ENCODE measurements at places on chromosomes 7 and 10. TPM values are rescaled to one million over a fixed set of nuclear protein-coding genes. Genes with fewer than 3 reads are reported as not detected.

DNA sequence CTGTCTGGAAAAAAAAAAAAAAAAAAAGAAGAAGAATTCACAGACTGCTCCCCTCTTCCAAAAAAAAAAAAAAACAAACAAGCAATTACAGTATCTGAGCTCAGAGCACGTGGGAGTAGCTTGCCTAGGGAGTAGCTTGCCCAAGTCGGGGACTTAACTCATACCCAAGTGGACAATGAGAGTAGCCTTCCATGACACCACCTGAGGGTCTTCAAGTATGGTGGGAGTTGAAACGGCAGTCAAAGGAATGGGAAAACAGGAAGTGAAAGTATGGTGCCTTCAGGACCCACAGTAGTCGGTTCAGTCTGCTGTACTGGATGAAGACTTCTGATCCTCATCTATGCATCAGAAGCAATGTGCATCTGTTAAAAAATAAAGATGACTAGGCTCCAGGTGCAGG lies 10.6 kb downstream of the VOPP1 start:
- H3K27ac ChIP-seq, result no peak overlapping the region
- no peaks in the 10 kb centered on the region for H3K36me3 ChIP-seq
- H3K4me3 ChIP-seq, result no peak overlapping the region
- H3K27me3 ChIP-seq, result no peaks in the 10 kb centered on the region
- no peak for DNase-seq

FAM24B gene
- 10.1 TPM for total RNA-seq

GRCh38 chr10:100615241-100615640 lies 79.5 kb downstream of the HIF1AN start:
- H3K4me1 ChIP-seq, result no peaks in the 10 kb centered on the region
- H3K27me3 ChIP-seq, result peaks cover 11% of the 10 kb centered on the region
- no peaks in the 10 kb centered on the region for H3K36me3 ChIP-seq
- no peak for DNase-seq

FGL2 gene
- total RNA-seq, result 2.2 TPM

LIPJ gene
- total RNA-seq, result 0.16 TPM

CXCL12 gene
- total RNA-seq, result not detected

DNA sequence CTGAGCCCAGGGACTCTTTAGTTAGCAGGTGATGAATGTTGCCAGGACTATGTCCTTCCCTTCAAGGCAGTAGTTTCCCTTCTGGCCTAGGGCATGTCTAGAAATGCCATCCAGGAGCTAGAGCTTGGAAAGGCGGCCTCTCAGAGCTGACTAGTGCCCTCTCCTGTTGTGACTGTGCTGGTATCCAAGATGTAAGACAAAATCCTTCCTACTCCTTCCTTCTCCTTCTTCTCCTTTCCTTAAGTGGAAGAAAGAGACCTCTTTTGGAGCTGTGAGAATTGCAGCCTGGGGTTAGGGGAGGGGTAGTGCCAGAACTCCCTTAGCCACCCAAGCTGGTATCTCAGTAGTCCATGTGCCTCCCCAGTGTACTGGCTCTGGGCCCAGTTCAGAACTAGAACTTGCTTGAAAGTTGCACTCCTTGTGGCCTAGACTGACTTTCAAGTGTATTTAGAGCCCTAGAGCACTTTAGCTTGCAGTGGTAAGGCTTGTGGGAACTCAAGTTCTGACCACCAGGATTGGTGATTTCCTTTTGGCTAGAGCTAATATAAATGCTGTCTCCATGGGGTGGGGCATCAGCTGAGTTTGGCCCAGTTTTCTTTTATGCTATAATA lies 118.8 kb downstream of the NPSR1 start:
- H3K36me3 ChIP-seq, result no peaks in the 10 kb centered on the region
- no peaks in the 10 kb centered on the region for H3K4me1 ChIP-seq
- no peak overlapping the region for H3K27ac ChIP-seq
- H3K4me3 ChIP-seq, result no peak overlapping the region

SOSTDC1 gene
- not detected for total RNA-seq

ARL4A gene
- total RNA-seq, result 10.6 TPM

C10orf90 gene
- not detected for total RNA-seq

- DNase-seq, result no peak
- H3K4me1 ChIP-seq, result no peaks in the 10 kb centered on the region
- no peak overlapping the region for H3K4me3 ChIP-seq
- no peak overlapping the region for H3K27ac ChIP-seq
- H3K36me3 ChIP-seq, result no peaks in the 10 kb centered on the region
Measured at GRCh38 chr7:88316456-88316855, 9.8 kb upstream of the STEAP4 start.

GRCh38 chr10:114151486-114151885 lies 22.5 kb downstream of the CCDC186 start:
- DNase-seq, result no peak
- H3K36me3 ChIP-seq, result peaks cover 26% of the 10 kb centered on the region
- H3K4me3 ChIP-seq, result no peak overlapping the region
- H3K4me1 ChIP-seq, result no peaks in the 10 kb centered on the region
- H3K27ac ChIP-seq, result no peak overlapping the region

DNA sequence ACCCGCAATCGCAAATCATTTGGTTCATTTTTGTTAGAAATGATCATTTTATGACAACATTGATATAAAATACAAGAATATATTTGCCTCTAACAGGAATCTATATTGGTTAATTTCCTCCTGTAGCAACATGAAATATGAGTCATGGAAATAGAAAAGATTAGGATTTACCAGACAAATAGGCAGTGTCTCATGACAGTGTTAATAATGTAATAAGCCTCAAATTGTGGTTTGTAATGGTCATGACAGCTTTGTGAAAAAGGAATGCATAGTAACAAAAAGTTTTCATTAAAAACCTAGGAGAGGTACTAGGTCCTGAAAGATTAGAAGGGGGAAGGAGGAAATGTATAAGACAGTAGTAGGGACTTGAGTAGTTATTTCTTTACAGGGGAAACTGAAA lies 7.9 kb upstream of the SLK start:
- H3K27ac ChIP-seq, result no peak overlapping the region
- H3K36me3 ChIP-seq, result no peaks in the 10 kb centered on the region
- H3K4me3 ChIP-seq, result no peak overlapping the region
- no peaks in the 10 kb centered on the region for H3K27me3 ChIP-seq
- H3K4me1 ChIP-seq, result no peaks in the 10 kb centered on the region

- H3K27ac ChIP-seq, result no peak overlapping the region
- no peak overlapping the region for H3K4me3 ChIP-seq
- no peaks in the 10 kb centered on the region for H3K36me3 ChIP-seq
- no peaks in the 10 kb centered on the region for H3K27me3 ChIP-seq
- peaks cover 4% of the 10 kb centered on the region for H3K4me1 ChIP-seq
- DNase-seq, result no peak
Measured at GRCh38 chr7:76296743-76297740, 5.4 kb upstream of the HSPB1 start.

GRCh38 chr10:81957976-81958375 lies 83.0 kb downstream of the NRG3 start:
- H3K4me3 ChIP-seq, result no peak overlapping the region
- H3K4me1 ChIP-seq, result no peaks in the 10 kb centered on the region
- no peak overlapping the region for H3K27ac ChIP-seq
- DNase-seq, result no peak
- no peaks in the 10 kb centered on the region for H3K27me3 ChIP-seq

RSPH10B2 gene
- total RNA-seq, result 1.0 TPM

DNA sequence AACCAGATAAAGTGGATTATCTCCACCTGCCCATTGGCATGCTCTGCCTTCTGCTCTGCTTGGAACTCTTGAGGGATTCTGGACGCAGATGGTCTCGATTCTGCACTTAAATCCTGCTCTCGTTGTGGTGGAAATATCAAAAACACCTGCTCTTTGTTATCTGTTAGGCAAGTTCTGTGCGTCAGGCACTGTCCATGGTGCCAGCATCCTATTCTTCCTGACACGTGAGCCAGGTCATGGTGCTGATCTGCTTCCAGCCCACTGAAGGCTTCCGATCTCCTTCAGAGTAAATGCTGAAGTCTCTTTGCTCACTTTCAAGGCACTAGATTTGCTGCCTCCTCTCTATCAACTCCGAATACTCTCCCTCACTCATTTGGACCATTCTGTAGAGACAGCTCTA lies 505.6 kb downstream of the HTR7 start:
- no peak overlapping the region for H3K4me3 ChIP-seq
- no peak overlapping the region for H3K27ac ChIP-seq
- no peaks in the 10 kb centered on the region for H3K27me3 ChIP-seq
- H3K4me1 ChIP-seq, result no peaks in the 10 kb centered on the region

DNA sequence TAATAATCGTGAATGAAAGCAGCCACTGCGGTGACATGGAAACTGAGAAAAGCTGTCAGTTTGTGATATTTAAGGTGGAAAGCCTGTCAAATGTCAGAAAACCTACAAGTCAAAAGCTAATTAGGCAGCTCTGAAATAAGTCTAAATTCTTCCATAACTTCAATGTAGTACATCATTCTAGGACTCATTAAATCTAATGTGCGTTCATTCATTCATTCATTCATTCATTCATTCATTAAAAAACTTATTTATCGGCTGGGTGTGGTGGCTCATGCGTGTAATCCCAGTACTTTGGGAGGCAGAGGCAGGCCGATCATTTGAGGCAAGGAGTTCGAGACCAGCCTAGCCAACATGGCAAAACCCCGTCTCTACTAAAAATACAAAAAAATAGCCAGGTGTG lies 79.7 kb downstream of the ATE1 start:
- H3K27me3 ChIP-seq, result no peaks in the 10 kb centered on the region
- H3K4me3 ChIP-seq, result no peak overlapping the region
- no peak overlapping the region for H3K27ac ChIP-seq
- H3K36me3 ChIP-seq, result no peaks in the 10 kb centered on the region

GRCh38 chr7:80134115-80134535 lies 506 bp upstream of the GNAI1 start:
- H3K27me3 ChIP-seq, result peaks cover 3% of the 10 kb centered on the region
- H3K4me3 ChIP-seq, result no peak overlapping the region
- no peaks in the 10 kb centered on the region for H3K4me1 ChIP-seq
- DNase-seq, result no peak

GRCh38 chr10:52956461-52956860 lies 183.9 kb upstream of the MBL2 start:
- H3K36me3 ChIP-seq, result no peaks in the 10 kb centered on the region
- no peaks in the 10 kb centered on the region for H3K27me3 ChIP-seq
- DNase-seq, result no peak
- H3K4me3 ChIP-seq, result no peak overlapping the region
- no peak overlapping the region for H3K27ac ChIP-seq

FBXO24 gene
- 0.47 TPM for total RNA-seq

DNA sequence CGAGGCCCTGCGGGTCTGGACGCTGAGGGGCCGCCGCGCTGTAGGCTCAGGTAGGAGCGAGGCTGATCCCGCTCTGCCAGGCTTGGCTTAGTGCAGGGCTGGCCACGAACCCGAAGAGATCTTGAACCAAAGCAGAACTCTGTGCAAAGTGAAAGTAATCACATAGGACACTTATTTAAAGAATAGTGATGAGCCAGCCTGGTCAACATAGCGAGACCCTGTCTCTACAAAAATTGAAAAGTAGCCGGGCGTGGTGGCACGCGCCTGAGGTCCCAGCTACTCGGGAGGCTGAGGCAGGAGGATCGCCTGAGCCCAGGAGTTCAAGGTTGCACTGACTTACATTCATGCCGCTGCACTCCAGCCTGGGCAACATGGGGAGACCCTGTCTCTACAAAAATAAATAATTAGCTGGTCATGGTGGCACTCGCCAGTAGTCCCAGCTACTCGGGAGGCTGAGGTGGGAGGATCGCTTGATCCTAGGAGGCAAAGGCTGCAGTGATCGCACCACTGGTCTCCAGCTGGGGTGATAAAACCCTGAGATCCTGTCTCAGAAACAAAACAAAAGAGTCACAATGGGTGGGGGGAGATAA lies 541 bp downstream of the ZSCAN25 start:
- H3K27ac ChIP-seq, result peak overlapping the region; percentile 88
- H3K36me3 ChIP-seq, result peaks cover 35% of the 10 kb centered on the region
- peaks cover 26% of the 10 kb centered on the region for H3K4me1 ChIP-seq
- no peak for DNase-seq
- no peaks in the 10 kb centered on the region for H3K27me3 ChIP-seq
- peak overlapping the region; percentile 95 for H3K4me3 ChIP-seq

DNA sequence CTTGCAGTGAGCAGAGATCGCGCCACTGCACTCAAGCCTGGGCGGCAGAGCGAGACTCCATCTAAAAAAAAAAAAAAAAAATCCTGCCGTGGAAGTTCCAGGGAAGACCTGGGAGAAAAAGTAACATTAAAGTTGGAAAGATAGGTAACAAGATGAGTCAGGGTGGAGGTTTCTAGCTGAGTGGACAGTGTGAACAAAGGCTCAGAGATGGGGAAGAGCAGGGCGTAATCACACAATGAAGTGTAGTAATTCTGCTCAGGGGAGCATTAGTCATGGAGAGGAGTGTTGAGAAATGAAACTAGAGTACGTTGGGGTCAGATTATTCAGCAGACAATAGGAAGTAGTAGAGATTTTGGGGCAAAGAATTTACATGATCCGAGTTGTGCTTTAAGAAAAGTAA lies 21.6 kb upstream of the WASL start:
- H3K27ac ChIP-seq, result no peak overlapping the region
- no peaks in the 10 kb centered on the region for H3K4me1 ChIP-seq
- DNase-seq, result no peak
- H3K36me3 ChIP-seq, result no peaks in the 10 kb centered on the region
- H3K4me3 ChIP-seq, result no peak overlapping the region

DNA sequence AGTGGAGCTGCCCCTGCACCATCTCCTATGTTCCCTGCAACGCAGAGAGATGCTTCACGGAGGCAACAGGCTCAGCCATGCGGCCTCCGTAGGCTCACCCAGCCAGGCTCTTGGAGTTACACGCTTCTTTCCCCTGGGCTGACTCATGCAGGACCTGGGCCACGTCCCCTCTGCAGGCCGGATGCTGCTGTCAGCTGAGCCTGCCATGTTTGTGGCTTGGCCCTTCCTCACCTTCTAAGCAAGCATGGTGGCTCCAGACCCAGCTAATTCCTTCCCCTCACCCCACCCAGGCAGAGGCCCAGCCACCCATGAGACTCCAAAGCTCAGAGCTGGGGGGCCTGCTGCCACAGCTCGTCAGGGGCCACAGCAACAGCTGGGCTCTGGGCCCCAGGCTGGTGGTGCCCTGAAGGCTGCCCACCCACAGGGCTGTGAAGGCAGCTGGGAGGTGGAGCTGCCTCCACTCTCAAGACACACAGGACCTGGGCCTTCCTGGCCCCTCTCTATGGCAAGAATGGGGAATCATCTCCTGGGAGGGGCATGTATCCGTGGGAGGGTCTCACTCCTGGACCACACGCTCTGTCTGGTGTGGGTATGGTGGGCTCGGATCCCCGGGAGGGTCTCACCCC lies 219.6 kb downstream of the ELFN1 start:
- no peaks in the 10 kb centered on the region for H3K27me3 ChIP-seq
- H3K36me3 ChIP-seq, result peaks cover 21% of the 10 kb centered on the region
- H3K4me3 ChIP-seq, result no peak overlapping the region
- H3K27ac ChIP-seq, result no peak overlapping the region

Data from CD8-positive, alpha-beta memory T cell (primary cell).